NCI-H1105 treated with DMSO at 0.1 percent for 48 hours (cell line): ENCODE measurements at places on chromosomes 2 and 18.

- no peak for DNase-seq
Observed at GRCh38 chr18:79424008-79424565, 28.4 kb downstream of the NFATC1 start.

DNA sequence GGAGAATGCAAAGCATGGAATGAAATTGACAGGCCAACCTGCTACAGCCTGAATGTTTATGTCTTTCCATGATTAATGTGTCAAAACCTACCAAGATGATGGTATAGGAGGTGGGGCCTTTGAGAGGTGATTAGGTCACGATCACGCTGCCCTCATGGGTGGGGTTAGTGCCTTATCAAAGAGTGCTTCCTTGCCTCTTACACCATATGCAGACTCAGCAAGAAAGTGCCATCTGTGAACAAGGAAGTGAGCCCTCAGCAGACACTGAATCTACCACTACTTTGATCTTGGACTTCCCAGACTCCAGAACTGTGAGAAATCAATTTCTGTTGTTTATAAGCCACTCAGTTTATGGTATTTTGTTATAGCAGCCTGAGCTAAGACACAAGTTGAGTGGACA lies 147.5 kb upstream of the BCL2L11 start:
- DNase-seq: no peak

- no peak for DNase-seq
Observed at GRCh38 chr2:40511661-40512213, 59.8 kb upstream of the SLC8A1 start.

- no peak for DNase-seq
Observed at GRCh38 chr2:69188182-69188900, 175.4 kb downstream of the ANTXR1 start.

- peak; percentile 73 for DNase-seq
Observed at GRCh38 chr18:79988071-79988450, 302 bp downstream of the TXNL4A start.

- DNase-seq: no peak
Observed at GRCh38 chr18:3793545-3793944, 343.6 kb downstream of the TGIF1 start.

- no peak for DNase-seq
Observed at GRCh38 chr2:42102591-42103450, 55.0 kb downstream of the PKDCC start.
